NCI-H1930 (cell line): ENCODE measurements at places on chromosomes 12 and 14.

- no peak for DNase-seq
Observed at GRCh38 chr14:24196071-24197055, 1.1 kb upstream of the TM9SF1 start.

DNA sequence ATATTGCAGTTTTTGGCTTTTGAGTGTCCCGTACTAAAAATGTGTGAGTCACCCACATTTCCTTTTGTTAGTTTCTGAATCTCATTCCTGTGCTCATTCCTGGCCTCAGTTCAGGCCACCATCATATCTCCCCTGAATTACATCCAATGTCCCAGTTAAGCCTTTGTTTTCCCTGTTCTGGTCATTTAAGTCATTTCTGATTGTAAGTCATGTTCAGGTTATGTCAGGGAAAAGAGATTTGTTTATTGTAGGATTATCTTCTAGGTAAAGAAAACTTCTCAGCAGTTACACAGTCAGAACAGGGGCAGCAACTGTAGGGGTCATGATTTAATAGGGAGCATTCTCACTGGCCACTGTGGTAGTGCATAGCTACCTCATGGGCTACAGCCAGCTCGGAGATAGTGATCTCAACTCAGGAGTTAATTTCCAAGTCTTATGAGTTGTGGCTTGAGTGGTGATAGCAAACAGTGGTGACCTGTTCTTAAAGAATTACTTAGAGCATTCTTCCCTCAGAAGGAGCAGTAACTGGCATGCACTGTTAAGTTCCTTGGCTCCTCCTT lies 6.7 kb downstream of the DDX47 start:
- DNase-seq, result no peak

DNA sequence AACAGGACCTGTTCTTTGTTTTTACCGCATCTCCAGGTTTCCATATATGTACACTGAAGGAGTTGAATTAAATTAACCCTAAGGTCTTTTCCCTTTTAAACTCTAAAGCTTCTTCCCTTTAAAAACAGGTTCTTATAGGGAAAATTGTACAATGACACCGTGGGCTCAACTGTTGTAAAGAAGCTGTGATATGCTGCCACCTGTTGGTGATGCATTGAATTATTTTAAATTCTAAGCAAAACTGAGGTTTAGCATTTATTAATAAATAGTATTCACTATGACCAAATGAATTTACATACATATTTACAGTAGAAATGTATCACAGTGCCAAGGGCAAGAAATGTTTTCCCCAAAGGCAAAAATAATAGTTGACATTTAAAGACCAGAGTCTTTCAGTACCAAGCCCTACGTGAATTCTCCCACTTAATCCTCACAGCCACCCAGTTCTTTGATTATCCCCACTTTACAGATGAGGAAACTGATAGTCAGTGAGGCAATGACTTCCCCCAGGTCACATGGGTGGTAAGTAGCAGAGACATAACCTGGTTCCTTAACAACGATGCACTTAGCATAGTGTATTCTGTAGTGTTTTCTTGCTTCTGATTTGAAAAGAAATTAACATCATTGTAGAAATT lies 35.7 kb upstream of the TMEM263 start:
- no peak for DNase-seq

GRCh38 chr12:1857086-1857485 lies 36.7 kb downstream of the LRTM2 start:
- DNase-seq, result no peak
